ENCODE measurements at places on chromosomes 2 and 18.

DNA sequence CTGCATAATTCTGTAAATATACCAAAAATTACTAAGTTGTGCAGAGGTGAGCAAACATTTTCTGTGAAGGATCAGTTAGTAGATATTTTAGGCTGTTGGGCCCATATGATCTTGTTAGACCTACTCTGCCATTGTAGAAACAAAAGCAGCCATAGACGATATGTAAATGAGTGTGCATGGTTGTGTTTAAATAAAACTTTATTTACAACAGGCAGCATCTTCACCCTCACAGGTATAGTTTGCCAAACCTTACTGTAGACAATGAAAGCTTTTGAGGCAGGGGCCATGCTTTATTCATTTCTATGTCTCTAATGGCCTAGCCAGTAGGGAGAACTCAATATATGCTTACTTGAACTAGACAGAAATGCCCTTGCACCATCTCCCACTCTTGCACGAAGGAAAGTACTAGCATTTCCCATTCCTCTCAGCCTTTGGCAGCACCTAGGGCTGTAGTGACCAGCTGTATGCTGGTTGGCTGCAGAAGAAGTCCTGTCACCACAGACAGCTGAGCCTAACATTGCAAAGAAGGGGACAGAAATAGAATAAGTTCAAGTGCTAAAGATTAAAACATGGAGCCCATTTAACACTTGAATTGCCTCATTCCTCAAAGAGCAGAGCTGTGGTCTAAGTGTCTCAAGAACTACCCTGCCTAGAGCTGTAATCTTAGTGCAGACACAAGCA is 305.1 kb upstream of the MGAT5 start:
- DNase-seq: no peak

DNA sequence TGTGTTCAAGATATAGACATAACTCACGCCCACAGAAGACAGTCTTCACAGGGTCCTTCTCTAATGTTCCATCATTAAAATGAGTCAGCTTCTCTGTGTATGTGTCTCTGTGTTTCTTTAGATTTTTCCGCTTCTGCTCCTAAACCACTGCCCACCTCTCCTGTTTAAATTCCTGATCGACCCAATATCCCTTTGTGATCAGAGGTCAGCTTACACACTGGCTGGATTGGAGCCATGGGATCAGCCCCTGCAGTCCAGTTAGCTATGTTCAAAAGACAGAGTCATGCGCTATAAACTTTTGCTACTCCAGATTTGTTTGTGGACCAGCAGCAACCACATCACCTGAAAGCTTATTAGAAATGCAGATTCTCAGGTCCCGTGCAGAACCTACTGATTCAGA is 229.2 kb downstream of the C1D start:
- no peak for DNase-seq

DNA sequence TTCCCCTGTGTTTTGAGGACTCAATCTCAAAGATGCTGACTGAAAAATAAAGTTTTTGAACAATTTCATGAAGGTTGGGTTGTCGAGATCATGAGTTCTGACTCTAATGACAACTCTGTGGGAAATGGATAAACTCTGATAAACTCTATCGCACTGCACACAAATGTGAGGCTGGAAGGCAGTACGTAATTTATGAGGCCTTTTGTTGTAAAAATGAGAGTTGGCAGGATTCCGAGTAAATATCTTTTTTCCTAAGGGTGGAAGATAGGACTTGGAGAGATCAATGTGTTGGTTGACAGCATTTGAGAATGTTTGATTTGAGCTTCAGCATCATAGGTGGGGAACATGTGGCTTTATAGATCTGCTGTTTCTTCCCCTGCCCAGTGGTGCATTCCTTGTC is 90.4 kb downstream of the SPTBN1 start:
- no peak for DNase-seq

DNA sequence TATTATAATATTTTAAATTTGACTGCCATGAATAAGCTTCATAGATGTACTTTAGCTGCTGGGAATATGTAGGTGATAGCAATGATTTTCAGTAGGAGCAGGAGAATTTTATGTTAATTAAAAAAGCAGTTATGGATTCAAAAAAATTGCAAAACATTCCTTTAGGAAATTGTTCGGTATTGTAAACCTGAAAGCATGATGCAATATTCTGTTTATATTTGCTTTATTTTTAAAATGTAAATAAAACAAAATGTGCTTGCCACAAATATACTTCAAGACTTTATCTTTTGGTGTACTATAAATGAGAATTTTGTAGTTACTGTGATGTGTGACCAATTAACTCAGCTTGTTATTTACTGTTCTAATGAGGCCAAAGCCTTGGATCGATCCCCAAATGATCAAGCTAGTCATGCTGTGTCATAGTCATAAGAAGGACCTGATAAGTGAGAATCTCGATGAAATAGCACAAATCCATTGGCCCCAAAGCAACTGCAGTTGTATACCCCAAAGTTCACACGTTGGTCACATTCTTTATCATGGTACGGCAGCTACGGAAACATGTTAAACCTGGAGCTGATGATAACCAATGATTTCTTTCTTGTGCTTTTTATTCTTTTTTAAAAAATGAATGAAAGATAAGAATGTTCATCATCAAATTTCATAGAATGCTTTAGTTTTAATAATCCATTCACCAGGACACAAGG is 23.6 kb upstream of the ATIC start:
- no peak for DNase-seq

GRCh38 chr2:221753401-221753800 is 181.3 kb upstream of the EPHA4 start:
- no peak for DNase-seq

- no peak for DNase-seq
Observed at GRCh38 chr2:148560496-148560895, 84.1 kb upstream of the EPC2 start.

- DNase-seq: peak; percentile 48
Observed at GRCh38 chr2:191845248-191845715, 1.6 kb downstream of the CAVIN2 start.

DNA sequence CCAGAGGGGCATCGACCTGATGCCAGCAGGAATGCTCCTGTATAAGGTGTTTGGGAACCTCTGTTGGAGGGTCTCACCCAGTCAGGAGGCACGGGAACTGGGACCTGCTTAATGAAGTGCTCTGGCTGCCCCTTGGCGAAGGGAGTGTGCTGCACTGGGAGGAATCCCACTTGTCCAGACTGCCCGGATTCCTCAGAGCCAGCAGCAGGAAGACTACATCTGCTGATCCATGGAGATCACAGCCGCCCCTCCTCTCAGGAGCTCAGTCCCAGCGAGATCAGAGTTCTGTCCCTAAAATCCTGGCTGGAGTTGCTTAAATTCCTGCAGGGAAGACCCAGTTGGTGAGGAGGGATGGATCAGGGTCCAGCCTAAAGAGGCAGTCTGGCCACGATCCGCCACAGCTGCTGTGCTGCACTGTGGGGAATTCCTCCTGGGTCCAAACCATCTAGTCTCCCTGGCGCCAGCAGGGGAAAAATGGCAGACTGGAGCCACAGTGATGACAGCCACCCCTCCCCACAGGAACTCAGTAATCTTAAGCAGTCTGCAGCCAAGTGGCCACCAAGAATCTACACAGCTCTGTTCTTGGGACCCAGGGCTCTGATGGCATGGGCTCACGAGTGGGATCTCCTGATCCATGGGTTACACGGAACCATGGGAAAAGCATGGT is 76.5 kb upstream of the NRP2 start:
- no peak for DNase-seq

DNA sequence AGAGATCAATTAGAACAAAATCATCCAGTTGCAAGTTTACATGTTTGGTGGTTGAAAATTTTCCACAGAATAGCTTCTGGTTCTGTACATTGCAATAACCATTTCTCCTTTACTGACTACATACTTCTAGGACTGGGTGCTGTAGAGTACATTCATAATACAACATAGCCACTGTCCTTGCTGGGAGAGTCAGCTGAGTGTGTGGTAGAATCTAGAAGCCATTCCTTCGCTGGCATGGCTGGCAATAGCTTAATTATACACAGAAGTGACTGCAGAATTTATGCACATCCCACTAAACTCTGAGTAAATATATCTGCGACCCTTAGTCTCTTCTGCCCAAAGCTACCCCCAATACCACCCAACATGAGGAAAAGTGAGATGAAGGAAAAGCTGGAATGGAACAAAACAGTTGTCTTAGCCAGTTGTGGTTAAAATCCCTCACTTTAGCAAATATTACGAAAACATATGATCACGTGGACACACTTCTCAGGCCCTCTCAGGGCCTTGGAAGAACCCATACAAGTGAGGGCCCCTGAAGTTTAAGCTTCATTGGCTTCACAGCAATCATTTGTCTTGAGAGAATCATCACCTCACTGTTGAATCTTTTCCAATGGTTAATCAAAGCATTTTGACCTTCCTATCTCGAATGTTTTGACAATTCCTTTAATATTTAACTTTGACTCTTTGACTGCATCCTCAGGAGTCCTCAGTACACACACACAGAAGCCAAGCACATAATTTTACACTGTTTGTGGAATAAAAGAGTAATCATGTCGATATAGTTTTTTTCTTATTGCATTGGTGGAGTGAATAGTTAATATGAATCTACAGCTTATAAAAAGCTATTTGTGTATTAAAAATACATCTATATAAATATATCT is 225.1 kb downstream of the ZNF385B start:
- DNase-seq: no peak
